ENCODE measurements at places on chromosomes 5 and 9.
A peak's percentile ranks its signal among the peaks of the same experiment; 100 is the strongest.

GRCh38 chr9:87515006-87515405 lies 17.3 kb downstream of the DAPK1 start:
- peak; percentile 64 for DNase-seq

- DNase-seq = no peak
Observed at GRCh38 chr5:89595056-89595455, 712.1 kb upstream of the MEF2C start.

DNA sequence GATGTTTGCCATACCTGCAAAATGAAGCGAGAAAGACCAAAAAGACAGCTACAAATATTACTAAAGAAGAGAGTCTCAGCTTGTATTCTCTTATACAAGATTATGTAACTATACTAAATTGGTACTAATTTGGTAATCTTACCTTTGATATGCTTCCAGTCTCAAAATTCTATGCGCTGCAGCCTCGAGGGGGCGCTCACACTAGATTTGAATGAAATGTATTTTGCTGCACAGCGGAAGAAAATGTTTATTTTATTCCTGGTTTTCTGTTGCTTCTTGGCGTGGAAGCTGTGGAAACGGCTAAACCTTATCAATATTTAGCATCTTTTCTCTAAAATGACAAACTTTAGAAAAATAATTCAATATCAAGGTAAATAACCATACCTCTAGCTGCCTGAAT lies 267.0 kb upstream of the NUDT12 start:
- no peak for DNase-seq

DNA sequence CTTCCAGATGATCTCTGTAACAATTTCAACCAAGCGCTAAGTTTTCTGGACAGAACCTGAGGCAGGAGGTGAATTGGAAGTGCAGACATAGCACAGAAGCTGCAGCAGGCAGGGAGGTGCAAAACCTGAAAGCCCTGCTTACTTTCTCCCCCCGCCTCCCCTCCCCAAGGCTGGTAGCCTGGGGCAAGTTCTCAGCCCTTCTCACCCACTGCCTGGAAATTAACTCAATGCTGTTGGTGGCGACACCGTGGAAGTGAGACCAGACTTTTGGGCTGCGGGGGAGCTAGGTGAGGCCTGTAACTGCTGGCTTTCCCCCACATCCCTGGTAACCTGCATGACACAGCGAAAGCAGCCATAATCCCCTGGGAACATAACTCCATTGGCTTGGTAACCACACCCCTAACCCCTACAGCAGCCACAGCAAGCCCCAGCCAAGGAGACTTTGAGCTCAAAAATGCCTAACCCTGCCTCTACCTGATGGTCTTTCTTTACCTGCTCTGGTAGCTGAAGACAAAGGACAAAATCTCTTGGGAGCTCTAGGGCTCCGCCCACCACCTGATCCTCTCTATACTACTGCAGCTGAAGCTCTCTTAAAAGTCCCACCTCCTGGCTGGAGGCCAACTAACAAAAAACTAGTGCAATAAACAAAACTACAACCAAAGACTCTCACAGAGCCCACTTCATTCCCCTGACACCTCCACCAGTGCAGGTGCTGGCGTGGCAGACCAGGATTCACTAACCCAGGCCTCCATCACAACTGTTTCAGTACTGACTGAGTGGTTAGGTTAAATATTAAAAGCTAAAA lies 11.9 kb upstream of the OR13C8 start:
- DNase-seq = no peak

All from mesenchymal stem cell (in vitro differentiated cells and primary cell).